ENCODE measurements at places on chromosomes 5 and 9.

DNA sequence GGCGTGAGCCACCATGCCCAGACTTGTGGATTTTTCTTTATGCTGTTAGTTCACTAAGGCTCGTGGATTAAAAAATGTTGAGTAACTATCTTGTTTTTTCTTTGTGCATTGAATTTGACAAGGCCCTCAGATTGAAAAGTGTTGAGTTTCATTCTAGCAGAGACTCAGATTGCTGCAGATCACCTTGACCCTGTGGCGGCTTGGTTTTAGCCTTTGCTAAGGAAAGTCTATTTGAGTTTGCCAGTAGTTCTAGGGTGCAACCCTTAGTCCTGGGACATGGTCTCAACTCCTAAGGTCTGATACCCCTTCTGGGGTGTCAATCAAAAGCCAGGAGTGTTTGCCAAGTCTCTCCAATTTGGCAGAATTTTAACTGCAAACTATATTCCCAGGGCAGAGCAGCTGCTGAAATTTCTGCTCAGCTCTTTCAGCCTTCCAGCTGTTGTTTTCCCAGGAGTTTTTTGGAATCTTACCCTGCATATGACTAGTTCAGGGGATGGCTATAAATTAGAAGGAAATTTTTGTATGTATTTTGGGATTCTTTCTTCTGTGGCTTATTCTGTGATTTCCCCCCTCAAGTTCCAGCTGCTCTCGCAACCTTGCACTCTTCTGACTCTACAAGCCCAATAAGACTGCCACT lies 84.3 kb upstream of the HAND1 start:
- no peak for DNase-seq

- no peak for DNase-seq
Measured at GRCh38 chr9:84670138-84671041, 861 bp downstream of the NTRK2 start.

DNA sequence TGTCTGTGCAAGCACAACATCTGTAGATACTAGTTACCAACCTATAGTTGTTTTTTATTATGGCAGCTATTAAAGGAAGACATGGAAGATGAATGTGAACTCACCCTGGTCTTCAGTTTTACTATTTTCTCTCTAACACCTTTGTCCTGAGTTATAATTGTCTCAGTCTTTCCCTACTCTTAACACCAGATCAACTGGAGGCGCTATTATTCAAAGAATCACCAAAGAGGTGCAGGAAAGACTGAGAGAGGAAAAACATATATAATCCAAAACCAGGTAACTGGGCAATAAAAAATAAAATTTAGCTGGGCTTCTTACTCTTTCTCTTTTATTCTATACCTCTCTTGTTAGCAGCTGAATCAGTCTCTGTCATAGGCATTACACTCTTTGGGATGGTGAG lies 134.2 kb upstream of the C6 start:
- DNase-seq: no peak

GRCh38 chr5:162769019-162769418 lies 668.4 kb upstream of the CCNG1 start:
- DNase-seq: no peak

DNA sequence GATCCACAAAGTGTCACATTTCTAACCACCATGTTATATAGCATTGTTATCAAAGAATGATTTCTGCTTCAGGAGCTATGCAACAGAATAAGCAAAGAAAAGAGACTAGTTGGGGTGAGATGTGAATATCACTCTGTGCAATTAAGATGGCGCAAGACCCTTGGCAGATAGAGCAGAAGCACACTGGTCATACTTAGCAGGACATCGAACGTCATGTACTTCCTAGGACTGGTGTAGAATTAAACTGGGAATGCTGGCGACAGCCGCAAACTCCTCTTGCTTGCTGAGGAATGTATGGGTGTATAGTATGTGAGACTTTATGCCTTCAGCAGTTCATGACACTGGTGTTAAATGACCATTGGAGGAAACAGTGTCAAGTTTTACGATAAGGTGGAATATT lies 207.0 kb downstream of the LRRC70 start:
- no peak for DNase-seq

DNA sequence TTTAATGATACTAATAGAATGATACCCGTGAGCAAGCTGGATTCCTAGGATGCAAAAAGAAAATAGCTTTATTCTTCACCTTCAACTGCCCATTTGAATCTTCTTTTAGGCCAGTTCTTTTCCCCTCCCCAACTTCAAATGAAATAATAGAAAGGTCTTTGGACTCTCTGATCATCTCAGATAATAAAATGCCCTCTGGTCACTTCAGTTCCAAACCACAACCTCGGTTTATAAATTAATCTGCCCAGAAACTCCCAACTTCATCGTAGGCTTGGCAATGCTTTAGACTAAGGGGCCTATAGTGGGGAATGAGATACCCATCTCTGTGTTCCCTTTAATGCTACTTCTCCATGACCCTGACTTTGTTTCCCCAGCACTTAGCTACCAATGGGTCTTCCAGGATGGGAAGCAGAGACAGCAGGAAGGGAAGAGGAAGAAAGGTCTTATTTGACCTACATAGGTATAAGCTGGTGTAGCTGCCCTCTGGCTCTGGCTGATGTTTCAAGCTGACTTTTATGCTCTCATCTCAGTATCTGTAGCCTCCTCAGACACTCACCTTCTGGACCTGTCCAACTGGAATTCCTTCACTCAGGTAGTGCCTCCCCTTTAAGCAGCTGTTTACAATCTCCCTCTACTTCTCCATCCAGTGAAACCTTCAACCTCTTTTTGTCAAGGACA lies 47.2 kb upstream of the RAD23B start:
- DNase-seq: no peak

DNA sequence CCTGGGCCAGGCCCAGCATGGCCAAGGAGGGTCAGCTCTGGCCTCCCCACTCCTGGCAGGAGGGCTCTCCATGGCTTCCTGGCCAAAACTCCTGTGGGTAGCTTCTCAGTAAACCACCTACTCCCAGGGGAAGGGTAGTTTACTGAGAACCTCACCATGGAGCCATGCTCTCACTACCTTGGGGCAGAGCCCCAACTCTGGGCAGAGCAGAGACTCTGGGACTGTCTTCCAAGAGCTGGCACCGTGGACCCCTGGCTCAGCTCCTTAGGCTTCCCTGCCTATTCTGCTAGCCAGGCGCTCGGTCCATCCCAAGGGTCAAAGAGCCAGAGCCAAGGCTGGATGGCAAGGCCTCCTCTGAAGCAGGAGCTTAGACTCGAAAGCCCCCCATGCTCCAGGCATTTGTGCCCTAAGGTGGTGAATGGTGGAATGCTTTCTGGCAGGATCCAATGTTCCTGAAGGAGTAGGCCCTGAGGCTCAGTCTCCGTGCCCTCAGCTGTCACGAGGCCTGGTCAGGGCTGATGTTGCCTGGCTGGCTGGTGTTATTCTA lies 19.6 kb downstream of the TCF7 start:
- no peak for DNase-seq

- no peak for DNase-seq
Measured at GRCh38 chr5:141811287-141812155, 66.7 kb downstream of the PCDH1 start.

- DNase-seq: no peak
Measured at GRCh38 chr5:126801174-126801991, 24.4 kb downstream of the LMNB1 start.

- peak; percentile 71 for DNase-seq
Measured at GRCh38 chr9:116697362-116697761, 10.3 kb downstream of the TRIM32 start.

GRCh38 chr5:84287951-84288350 lies 96.7 kb downstream of the EDIL3 start:
- peak; percentile 95 for DNase-seq

DNA sequence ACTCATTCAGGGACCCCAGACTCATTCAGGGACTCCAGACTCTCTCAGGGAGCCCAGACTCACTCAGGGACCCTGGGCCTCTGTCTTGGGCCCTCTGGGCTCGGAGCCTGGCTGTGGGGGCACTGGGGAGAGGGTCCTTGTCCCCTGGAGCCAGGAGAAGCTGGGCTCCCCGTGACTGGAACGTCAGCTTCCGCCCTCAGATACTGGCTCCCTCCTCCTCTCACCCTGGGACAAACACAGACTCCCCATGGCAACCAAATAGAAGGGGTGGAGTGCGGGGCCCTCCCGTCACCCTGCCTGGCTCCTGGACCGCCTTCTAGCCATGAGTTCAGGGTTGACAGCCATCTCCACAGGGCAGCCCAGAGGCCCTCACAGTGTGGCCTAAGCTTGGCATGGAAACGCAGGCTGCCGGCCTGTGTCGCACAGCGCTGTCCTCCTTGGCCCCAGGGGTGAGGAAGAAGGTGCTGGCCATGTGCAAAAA lies 27.6 kb downstream of the ZDHHC11B start:
- no peak for DNase-seq

DNA sequence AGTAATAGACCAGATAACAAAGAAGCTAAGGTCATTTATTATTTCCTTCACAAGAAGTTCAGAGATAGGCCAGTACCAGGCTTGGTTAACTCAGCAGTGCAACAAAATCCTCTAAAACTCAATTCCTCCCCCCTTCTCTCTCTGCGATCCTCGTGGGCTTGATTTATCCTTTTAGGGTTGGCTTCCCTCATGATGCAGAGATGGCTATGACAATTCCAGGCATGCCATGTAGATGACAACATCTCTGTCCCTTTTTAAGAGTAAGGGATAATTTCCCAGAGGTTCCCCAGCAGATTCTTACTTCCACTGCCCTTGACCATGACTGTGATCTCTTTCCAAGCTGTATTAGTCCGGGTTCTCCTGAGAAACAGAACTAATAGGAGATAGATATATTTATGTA lies 28.7 kb upstream of the DAP start:
- no peak for DNase-seq

- DNase-seq: no peak
Measured at GRCh38 chr5:9466697-9467096, 79.2 kb downstream of the SEMA5A start.

- DNase-seq: no peak
Measured at GRCh38 chr9:35186524-35186923, 24.7 kb downstream of the UNC13B start.

- DNase-seq: peak; percentile 48
Measured at GRCh38 chr9:96327694-96328352, 25.8 kb upstream of the HSD17B3 start.

GRCh38 chr5:139561655-139562451 lies 714 bp downstream of the UBE2D2 start:
- peak; percentile 49 for DNase-seq

DNA sequence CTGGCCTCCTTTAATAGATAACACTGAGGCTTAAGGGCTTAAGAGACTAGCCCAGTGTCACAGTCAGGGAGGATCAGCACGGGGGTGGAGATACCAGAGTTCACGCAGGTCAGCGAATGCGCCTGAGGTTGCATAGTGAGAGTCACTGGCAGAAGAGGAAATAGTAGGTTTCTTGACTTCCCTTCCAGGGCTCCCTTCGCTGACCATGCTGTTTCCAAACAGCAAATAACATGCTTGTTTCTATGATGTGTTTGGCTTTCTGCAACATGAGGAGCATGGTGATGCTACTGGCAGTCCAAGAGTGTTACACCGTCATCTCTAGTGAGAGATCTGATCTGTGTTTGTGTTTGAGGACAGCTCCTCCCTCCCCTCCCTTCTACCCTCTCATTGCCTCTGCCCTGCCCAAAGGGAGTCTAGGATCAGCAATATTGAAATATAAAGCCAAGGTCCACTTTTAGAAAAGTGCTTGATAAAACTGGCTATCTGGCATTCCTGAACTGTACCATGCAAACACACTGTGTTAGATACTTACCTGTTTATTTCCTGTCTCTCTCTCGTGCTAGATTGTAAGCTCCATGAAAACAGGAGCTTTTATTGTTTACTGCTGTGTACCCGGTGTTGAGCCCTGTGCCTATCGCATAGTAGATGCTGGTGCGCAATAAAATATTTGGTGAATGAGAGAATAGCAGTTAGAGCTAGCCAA lies 12.3 kb downstream of the TLE4 start:
- DNase-seq: peak; percentile 52

- DNase-seq: no peak
Measured at GRCh38 chr9:18707489-18708205, 233.7 kb downstream of the ADAMTSL1 start.

DNA sequence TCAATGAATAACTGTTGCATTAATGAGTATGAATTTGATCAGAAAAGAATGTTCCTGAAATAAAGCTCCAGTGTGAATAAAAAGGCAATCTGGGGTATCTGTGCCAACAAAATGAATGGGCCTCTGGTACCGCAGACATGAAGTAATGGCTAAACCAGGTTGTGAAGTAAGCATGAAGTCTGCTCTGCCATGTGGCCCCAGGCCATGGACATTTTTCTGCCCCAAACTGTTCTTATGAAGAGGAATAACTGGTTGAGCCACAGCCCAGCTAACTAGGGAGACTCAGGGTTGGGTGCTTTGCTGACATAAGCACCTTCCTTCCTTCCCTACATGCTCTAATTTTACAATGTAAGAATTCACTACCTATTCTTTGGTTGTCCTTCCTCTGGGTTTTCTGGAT lies 147.4 kb upstream of the LRRTM2 start:
- DNase-seq: no peak

DNA sequence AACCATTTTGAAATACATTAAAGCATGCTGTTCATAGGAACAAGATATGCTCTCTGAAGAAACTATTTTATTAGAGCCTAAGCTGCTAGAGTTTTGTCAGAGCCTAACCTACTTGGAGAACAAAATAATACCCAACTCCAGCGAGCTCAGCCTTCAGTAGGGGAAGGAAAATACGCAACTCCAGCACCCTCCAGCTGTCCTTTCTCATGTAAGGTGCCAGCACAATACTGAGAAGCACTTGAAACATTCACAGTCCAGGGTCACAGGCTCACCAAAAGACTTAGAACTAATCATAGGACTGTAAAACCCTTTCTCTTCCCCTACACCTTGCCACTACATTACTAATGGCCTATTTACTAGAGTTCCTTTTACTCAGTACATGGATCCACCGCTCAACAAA lies 18.9 kb downstream of the DPYSL3 start:
- no peak for DNase-seq

GRCh38 chr5:61401726-61402125 lies 69.7 kb downstream of the ZSWIM6 start:
- peak; percentile 81 for DNase-seq

GRCh38 chr9:32260151-32260862 lies 124.1 kb upstream of the ACO1 start:
- DNase-seq: no peak

- peak; percentile 48 for DNase-seq
Measured at GRCh38 chr5:95812074-95812471, 10.5 kb downstream of the GLRX start.

DNA sequence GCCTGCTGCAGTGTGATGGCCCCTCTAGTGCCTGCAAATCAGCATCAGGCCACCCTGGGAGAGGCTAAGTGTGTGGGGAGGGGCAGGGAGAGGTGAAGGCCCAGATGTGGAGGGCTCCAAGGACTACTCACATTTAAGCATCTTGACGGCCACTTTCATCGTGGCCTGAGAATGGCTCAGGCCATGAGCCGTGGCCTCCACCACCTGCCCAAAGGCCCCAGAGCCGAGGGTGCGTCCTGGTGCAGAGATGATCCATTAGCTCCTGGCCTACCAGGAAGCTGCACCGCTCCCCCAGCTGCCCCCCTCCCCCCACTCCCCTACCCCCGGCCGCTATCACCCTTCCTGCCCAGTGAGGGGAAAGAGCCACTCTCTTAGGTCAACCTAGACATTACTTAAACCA lies 31.0 kb downstream of the PDGFRB start:
- DNase-seq: no peak

GRCh38 chr5:101253096-101253495 lies 350.0 kb upstream of the ST8SIA4 start:
- DNase-seq: no peak
